ENCODE measurements at places on chromosomes 2 and 18.

DNA sequence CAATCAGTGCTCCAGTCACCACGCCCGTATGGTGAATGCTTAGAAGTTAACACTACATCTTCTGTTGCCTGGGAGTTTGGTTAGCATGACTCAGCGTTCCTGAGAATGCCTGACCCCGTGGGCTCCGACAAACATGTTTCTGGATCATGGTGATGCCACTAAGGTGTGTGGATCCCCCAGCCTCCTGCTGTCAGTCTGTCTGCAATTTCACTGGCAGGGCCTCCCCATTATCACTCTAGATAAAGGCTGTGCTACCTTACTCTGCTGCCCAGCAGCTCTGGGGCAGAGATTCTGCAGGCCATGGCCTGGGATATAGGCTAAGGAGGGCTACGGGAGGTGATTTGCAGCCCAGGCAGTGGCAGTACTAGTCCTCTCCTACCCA is 66.0 kb downstream of the STPG4 start:
- no peak for DNase-seq

DNA sequence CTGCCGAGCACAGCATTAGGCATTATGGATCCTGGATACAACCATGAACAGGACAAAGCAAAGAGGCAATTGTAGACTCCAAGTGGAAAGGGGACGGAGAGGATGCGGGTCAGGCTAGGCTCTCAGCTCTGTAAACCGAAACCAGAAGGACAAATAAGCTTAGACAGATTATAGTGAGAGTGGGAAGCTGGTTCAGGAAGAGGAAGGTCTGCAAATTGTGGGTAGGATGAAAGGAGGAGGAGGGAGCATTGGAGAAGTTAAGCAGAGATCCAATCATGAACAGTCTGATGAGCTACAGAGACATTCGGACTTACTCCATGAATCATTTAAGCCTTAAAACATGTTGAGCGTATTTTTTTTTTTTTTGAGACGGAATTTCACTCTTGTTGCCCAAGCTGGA is 3.0 kb downstream of the MSH6 start:
- no peak for DNase-seq

- DNase-seq: no peak
These were observed 146.9 kb upstream of the TPO start for GRCh38 chr2:1266351-1266750.

GRCh38 chr2:236080412-236080811 is 87.8 kb downstream of the GBX2 start:
- no peak for DNase-seq

DNA sequence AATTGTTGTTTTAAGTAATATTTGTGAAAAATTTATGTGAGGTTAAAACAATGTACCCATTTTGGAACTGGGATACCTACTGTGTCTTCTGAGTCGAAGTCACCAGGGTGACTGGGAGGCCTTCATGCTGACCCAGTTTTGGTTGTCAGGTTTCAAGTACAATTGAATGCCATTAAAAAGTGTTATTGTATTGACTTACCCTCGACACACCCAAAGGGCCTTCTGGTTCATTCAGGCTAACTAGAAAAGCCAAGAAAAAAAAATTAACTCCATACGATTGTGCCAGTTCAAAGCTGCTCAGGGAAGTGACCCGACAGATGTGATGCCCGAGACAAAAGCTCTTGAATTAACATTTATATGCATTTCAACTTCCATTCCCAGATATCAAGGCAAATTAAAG is 190.0 kb downstream of the ST6GAL2 start:
- DNase-seq: no peak

GRCh38 chr2:218895326-218895725 is 14.7 kb downstream of the WNT10A start:
- peak; percentile 11 for DNase-seq

DNA sequence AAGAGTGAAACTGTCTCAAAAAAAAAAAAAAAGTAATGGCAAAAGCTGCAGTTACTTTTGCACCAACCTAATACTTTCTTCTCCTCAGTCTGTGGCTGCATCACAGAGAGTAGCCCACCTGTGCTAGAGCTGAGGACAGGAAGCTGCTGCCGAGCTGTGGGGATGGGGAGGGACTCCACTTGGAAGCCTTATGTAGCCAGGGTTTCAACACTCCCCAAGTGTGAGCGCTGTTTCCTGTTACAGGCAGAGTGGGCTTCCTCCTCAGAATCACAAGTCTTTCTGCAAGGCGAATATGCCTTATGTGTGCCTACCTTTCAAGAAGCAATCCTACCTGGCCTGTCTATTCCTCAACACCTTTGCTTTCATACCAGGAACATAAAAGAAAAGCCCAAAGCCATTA is 36.3 kb upstream of the CYP27C1 start:
- no peak for DNase-seq

DNA sequence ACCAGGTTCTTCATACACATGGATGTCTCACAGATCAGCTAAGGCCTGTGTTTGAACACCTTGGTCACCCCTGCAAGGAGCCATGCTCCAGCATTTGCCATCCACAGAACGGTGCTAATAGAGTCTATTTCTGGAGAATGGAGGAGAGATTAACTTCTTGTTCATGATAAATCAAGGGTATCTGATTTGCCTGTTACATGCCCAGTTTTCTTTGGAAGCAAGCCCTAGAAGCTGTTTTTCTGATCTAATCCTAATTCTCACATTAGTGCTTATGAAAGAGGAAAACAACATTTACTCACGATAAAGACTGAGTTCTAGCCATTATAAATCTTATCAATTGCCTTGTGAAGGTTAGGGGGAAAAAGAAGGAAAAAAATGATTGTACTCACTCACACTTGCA is 119.6 kb upstream of the DTNA start:
- no peak for DNase-seq

DNA sequence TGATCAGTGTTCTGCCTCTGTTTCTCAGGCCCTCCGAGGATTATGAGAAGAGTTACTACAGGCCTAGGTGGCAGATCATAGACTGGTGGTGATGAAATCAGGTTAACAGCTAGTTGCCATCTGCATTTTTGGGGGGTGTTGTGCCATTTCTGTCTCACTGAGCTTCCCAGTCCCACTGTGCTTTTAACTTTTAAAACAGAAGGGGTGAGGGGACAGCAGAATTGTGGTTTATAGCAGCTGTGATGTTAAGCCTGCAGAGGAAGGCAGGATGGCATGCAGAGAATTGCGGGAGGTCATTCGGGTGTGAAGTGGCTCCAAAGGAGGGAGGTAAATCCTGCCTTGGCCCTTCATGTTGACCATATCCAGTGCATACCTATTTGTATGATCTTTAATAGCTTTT is 5.0 kb downstream of the CAB39 start:
- DNase-seq: peak; percentile 68

- no peak for DNase-seq
These were observed 505.8 kb downstream of the ZEB2 start for GRCh38 chr2:144014103-144014502.

- DNase-seq: no peak
These were observed 98.6 kb downstream of the NOL10 start for GRCh38 chr2:10591207-10591606.

GRCh38 chr2:191610756-191611155 is 67.2 kb upstream of the NABP1 start:
- no peak for DNase-seq

GRCh38 chr2:187966924-187967323 is 324.8 kb upstream of the GULP1 start:
- DNase-seq: no peak

- no peak for DNase-seq
These were observed 32.8 kb upstream of the NYAP2 start for GRCh38 chr2:225366731-225367130.

DNA sequence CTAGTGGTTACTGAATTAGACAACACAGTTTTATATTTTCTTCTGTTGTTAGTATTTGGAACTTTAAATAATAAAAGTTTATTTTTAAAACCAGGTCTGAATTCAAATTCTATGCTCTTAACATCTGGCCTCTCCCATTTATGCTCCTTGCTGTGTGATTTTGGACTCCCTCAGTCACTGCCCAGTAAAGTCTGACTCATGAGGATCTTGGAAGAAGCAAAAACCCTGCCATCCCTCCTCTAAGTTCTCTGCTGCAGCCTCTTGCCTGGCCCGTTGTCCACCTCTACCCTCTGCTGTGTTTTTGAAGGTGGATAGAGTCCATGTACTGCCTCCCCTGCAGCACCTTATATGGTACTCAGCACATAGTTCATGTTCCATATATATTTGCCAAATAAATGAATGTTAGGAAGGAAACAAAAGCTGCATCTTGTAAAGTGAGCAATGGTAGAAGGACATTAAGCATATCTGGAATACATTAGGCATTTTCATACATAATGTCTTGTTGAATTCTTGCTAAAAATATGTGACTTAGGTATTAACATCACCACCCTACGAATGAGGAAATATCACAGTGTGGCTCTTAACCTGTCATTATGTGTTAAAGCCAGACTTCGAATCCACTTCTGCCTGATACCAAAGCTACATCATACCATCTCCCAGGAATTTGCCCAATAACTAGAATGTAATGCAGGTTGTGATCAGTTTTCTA is 62.1 kb downstream of the THNSL2 start:
- no peak for DNase-seq

- DNase-seq: no peak
These were observed 349.7 kb downstream of the ZEB2 start for GRCh38 chr2:144170179-144170578.

DNA sequence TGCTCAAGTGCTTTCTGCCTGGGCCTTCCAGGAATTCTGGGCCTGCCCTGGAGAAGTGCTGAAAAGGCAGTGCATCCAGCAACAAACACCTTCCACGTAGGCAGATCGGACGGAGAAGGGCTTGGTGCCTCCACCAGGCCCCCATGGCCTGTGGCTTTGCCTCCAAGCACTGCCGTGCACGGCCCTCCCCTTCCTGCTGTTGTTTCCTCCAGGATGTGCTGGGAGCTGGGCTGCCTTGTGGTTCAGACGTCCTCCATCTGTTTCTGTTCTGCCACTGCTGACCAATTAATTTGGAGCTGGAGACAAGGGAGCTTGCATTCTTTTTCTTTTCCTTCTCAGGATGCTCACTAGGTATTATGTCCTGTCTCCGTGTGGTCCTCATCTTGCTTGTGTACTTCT is 197.0 kb downstream of the HRH4 start:
- DNase-seq: no peak

DNA sequence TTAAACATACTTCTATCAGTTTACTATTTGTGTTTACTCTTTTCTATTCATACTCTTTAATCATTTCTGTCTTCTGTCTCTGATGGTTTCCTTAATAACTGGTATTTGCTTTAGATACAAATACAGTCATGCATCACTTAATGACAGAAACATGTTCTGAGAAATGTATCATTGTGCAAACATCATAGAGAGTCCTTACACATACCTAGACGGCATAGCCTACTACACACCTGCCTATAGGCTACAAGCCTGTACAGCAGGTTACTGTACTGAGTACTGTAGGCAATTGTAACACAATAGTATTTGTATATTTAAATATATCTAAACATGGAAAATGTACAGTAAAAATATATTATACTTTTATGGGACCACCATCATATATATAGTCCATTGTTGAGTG is 36.3 kb downstream of the VSNL1 start:
- DNase-seq: no peak

GRCh38 chr2:233699424-233700027 is 6.8 kb downstream of the UGT1A6 start:
- no peak for DNase-seq

DNA sequence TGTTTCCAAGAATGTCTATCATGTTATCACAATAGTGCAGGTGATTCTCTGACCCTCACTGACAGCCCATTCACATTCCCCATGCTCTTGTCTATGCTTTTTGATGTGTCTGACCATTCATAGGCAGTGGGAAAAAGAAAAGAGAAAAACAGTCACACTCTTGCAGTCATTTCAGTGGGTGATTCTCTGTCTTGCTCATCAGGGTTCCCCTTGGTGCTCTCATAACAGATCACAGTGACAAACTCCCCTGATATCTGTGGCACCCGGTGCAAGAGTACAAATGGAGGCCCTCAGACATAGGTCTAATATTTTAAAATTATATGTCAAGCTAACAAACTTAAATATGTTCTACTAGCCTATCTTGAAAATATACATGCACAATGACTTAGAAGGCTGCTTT is 72.7 kb upstream of the PPP1CB start:
- DNase-seq: no peak

- no peak for DNase-seq
These were observed 62.2 kb downstream of the ADNP2 start for GRCh38 chr18:80171054-80171872.

DNA sequence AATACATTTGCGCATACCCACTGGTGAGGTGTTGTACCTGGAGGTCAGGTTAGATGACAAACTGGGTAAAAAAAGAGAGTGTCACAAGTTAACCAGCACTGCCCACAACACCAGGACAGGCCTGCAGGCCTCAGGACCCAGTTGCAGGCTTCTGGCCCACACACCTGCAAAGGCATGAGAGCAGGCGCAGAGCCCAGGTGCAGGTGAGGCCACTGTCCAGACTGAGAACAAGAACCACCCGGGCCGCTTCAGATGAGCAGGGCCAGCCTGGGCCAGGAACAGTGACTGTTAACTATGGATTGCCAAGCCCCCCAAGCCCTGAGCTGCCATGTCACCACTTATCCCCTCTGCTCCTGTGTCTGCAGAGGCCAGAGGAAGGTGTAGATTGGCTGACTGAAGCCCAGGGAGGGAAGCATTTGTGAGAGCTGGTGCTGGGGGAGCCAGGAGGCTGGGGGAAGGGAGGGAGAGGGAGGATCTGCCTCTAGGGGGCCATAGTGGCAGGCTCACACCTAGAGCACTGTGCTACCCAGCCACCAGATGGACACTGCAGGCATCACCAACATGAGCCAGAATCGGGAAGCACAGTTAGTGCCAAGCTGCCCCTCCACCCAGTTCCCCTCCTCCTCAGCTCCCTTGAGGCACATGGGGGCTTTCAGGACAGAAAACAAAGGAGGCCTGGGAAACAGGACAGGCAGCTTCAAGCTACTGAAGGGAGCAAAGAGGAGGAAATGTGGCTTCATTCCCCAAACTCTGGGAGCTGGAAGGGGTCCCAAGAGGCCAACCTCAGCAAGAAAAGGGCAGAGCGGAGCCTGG is 35.4 kb downstream of the SFXN5 start:
- peak; percentile 17 for DNase-seq

GRCh38 chr2:63734510-63734909 is 107.2 kb upstream of the UGP2 start:
- no peak for DNase-seq

- DNase-seq: no peak
These were observed 800 bp downstream of the VIL1 start for GRCh38 chr2:218419630-218420216.

DNA sequence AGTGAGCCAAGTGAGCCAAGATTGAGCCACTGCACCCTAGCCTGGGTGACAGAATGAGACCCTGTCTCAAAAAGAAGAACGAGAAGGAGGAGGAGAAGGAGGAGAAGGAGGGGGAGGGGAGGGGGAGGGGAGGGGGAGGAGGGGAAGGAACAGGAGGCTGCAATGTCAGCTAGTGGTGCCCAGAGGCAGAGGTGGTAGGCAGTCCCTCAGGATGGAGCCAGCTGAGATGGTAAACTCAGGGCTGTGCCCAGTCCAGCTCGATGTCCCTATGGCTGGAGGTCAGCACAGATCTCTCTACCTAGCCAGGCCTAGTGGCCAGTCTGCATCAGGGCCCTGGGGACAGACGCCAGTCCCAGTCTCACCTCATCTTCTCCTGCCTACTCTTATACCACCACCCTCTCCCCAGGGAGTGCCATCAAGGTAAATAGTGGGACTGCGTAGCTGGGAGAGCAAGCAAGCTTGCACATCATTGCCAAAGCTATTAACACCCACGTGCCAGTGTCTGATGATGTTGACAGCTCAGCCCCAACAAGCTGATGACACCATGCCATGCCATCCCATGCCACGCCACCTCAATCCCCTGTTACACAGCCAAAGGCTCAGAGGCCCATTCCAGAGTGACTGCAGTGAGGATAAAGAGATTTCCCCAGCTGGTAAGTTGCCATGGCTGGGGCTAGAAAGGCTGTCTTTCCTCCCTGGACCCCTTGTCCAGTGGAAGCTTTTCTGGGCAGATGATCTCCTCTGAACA is 7.6 kb upstream of the PLB1 start:
- DNase-seq: no peak

All from NAMALWA (cell line).